ENCODE measurements at places on chromosomes 6 and 20. TPM values are rescaled to one million over a fixed set of nuclear protein-coding genes. Genes with fewer than 3 reads are reported as not detected.

The NDUFAF5 gene
- total RNA-seq, result 22.9 TPM

The MAN1A1 gene
- 104 TPM for total RNA-seq

The GSTA3 gene
- not detected for total RNA-seq

The SLC16A10 gene
- not detected for total RNA-seq

The CRISP3 gene
- not detected for total RNA-seq

The ABHD16B gene
- not detected for total RNA-seq

The EFCAB8 gene
- total RNA-seq, result 0.32 TPM

The L3MBTL3 gene
- total RNA-seq, result 14.8 TPM

The CD40 gene
- 0.97 TPM for total RNA-seq

The SLC13A3 gene
- 1.6 TPM for total RNA-seq

The PBOV1 gene
- not detected for total RNA-seq

The LST1 gene
- not detected for total RNA-seq

The HSPA1L gene
- total RNA-seq, result 0.97 TPM

The SFT2D1 gene
- 37.1 TPM for total RNA-seq

The EPB41L1 gene
- 9.1 TPM for total RNA-seq

The EYA2 gene
- total RNA-seq, result not detected

The SRMS gene
- total RNA-seq, result not detected

The ADGRF1 gene
- under 0.01 TPM for total RNA-seq

The DOK5 gene
- total RNA-seq, result 1.3 TPM

The SLC17A5 gene
- total RNA-seq, result 40.3 TPM

The TAAR9 gene
- not detected for total RNA-seq

The SLC2A4RG gene
- total RNA-seq, result 35.1 TPM

The ACTL10 gene
- 1.7 TPM for total RNA-seq

The PSMB9 gene
- 59.6 TPM for total RNA-seq

The MAVS gene
- 32.4 TPM for total RNA-seq

The HSPA1A gene
- total RNA-seq, result 77.0 TPM

The RFX6 gene
- not detected for total RNA-seq

The COX4I2 gene
- not detected for total RNA-seq

The CEP43 gene
- total RNA-seq, result 19.3 TPM

The TFB1M gene
- 29.8 TPM for total RNA-seq

The FAM83D gene
- 17.7 TPM for total RNA-seq

The DCBLD1 gene
- total RNA-seq, result 39.0 TPM

The C6orf132 gene
- 2.6 TPM for total RNA-seq

The MUC21 gene
- total RNA-seq, result not detected

The POU5F1 gene
- total RNA-seq, result not detected

The HLA-DOB gene
- 0.43 TPM for total RNA-seq

The CST1 gene
- total RNA-seq, result 11.3 TPM

The LZTS3 gene
- 13.8 TPM for total RNA-seq

The ULBP2 gene
- total RNA-seq, result 4.5 TPM

The C6orf58 gene
- not detected for total RNA-seq

The CRISP2 gene
- not detected for total RNA-seq

The PSORS1C1 gene
- 3.0 TPM for total RNA-seq

The SNRNP48 gene
- 11.0 TPM for total RNA-seq

The RSPH3 gene
- 6.0 TPM for total RNA-seq

The CST7 gene
- total RNA-seq, result not detected

The MACROD2 gene
- total RNA-seq, result 1.6 TPM

The BTN2A1 gene
- total RNA-seq, result 16.8 TPM

Measured in fibroblast of villous mesenchyme (primary cell).